Large intestine (tissue), 12 donors: ENCODE measurements at places on chromosomes 7 and 10. TPM values are rescaled to one million over a fixed set of nuclear protein-coding genes. Genes with fewer than 3 reads are reported as not detected.

Gene MYL10
- not detected for polyA plus RNA-seq

Gene CRHR2
- polyA plus RNA-seq = 0.31 TPM

Gene NUTM2B
- 1.3 TPM for polyA plus RNA-seq

GRCh38 chr7:12801107-12801506 lies 113.7 kb downstream of the ARL4A start:
- H3K27me3 ChIP-seq = no peaks in the 10 kb centered on the region
- no peaks in the 10 kb centered on the region for H3K36me3 ChIP-seq
- no peak overlapping the region for H3K4me3 ChIP-seq
- peaks cover 26% of the 10 kb centered on the region for H3K4me1 ChIP-seq
- peak; percentile 92 for DNase-seq

GRCh38 chr10:112614586-112614985 lies 167.6 kb downstream of the VTI1A start:
- peak; percentile 46 for DNase-seq
- peak overlapping the region; percentile 27 for H3K27ac ChIP-seq
- no peaks in the 10 kb centered on the region for H3K4me1 ChIP-seq

Gene MCM7
- polyA plus RNA-seq = 93.8 TPM

Gene SPDYE2
- polyA plus RNA-seq = 3.2 TPM

Gene GIMAP7
- 14.7 TPM for polyA plus RNA-seq

Gene ZNF804B
- polyA plus RNA-seq = 0.04 TPM

DNA sequence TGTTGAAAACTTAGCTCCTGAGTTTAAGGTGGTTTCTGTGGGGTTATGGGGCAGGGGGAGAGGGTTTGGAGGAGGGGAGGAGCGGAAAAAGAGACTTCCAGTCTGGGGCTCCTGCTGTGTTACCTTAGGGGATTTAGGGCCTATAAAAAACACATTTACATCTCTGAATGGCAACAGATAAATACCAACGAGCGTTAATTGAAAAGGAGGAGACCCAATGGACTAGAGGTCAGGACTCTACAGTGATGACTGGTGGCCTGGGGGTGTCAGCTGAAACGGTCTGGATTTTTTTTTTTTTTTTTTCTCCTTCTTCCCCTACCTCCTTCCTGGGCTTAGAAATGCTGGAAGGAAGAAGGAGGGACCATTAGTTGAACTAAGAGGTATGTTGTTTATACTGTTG lies 47.4 kb downstream of the AUTS2 start:
- peaks cover 2% of the 10 kb centered on the region for H3K27me3 ChIP-seq
- no peak overlapping the region for H3K27ac ChIP-seq
- H3K4me3 ChIP-seq = no peak overlapping the region

DNA sequence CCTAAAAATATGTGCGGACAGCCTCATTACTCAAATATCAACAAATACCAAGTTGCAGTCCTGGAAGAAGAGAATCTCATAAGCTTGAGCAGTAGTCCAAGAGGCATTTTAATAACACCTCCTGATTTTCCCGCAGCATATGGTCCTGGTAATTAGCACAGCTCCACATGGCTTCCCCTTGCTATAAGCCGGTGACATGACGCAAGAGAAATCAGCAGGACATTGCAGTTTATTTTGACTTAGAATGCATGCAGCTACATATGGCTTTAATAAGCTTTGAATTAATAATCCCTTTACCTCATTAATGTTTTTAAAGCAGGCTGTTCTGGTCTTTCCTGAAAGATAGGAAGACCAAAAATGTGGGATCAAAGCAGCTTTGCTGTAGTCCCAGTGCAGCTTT lies 137.6 kb downstream of the RAMP3 start:
- no peak for DNase-seq
- no peak overlapping the region for H3K27ac ChIP-seq
- H3K4me1 ChIP-seq = no peaks in the 10 kb centered on the region
- no peak overlapping the region for H3K4me3 ChIP-seq
- no peaks in the 10 kb centered on the region for H3K36me3 ChIP-seq

- H3K36me3 ChIP-seq = no peaks in the 10 kb centered on the region
- H3K4me1 ChIP-seq = no peaks in the 10 kb centered on the region
- H3K27me3 ChIP-seq = no peaks in the 10 kb centered on the region
- no peak overlapping the region for H3K27ac ChIP-seq
- H3K4me3 ChIP-seq = no peak overlapping the region
- DNase-seq = no peak
Observed at GRCh38 chr10:127242914-127243313, 46.5 kb upstream of the INSYN2A start.

Gene NYAP1
- polyA plus RNA-seq = 3.5 TPM

Gene CEP55
- 6.8 TPM for polyA plus RNA-seq

DNA sequence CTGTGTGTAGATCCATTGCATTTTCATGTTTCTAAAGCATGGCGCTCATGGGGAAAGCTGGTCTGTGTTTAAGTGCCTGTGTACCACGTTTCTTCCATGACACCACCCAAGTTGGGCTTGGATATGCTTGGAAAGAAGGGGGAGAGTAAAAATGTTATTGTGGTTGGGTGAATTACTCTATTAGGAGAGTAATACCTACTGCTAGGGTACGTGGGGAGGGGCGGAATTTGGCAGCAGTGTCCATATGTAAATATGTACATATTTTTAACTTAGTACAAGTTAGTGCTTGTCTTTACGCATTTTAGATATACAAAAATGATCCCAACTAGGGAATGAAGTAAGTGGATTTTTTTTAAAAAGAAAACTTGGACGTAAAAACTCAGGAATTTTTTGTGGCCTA lies 42.9 kb upstream of the SAMD8 start:
- H3K27me3 ChIP-seq = no peaks in the 10 kb centered on the region
- H3K4me3 ChIP-seq = no peak overlapping the region

GRCh38 chr10:25675204-25675603 lies 258.8 kb upstream of the MYO3A start:
- no peak overlapping the region for H3K4me3 ChIP-seq
- no peak for DNase-seq
- H3K4me1 ChIP-seq = no peaks in the 10 kb centered on the region
- H3K27me3 ChIP-seq = no peaks in the 10 kb centered on the region
- no peaks in the 10 kb centered on the region for H3K36me3 ChIP-seq

DNA sequence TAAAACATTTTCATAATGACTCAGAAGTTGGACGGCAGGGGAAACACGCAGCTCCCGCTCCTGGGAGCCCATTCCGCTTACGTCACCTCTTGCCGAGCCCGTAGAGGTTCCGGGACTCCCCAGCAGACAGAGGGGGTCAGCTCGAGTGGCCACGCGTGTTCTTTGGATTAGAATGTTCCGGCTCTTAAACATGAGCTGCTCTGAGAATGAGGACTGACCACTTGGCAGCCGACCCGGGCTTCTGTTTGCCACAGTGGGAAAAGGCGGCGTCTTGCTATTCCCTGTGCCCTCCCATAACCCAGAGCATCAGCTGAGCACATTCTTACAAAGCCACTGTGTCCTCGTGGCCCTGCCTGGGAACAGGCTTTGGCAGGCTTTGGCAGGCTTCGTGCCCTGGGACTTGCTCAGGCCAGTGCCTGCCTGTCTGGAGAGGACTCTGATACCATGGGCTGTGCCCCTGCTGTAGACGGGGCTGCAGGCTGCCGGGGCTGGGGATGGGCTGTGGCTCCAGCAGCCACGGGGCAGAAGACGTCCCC lies 40.1 kb downstream of the PFKP start:
- no peak overlapping the region for H3K4me3 ChIP-seq
- no peak overlapping the region for H3K27ac ChIP-seq
- H3K4me1 ChIP-seq = no peaks in the 10 kb centered on the region
- no peak for DNase-seq
- peaks cover 21% of the 10 kb centered on the region for H3K36me3 ChIP-seq
- no peaks in the 10 kb centered on the region for H3K27me3 ChIP-seq

- H3K4me1 ChIP-seq = no peaks in the 10 kb centered on the region
- H3K4me3 ChIP-seq = no peak overlapping the region
- DNase-seq = no peak
Observed at GRCh38 chr10:21617267-21617666, 83.2 kb downstream of the MLLT10 start.

Gene CCDC146
- polyA plus RNA-seq = 13.4 TPM

- no peak overlapping the region for H3K27ac ChIP-seq
- peaks cover 18% of the 10 kb centered on the region for H3K27me3 ChIP-seq
- peaks cover 6% of the 10 kb centered on the region for H3K4me1 ChIP-seq
- H3K36me3 ChIP-seq = peaks cover 4% of the 10 kb centered on the region
- H3K4me3 ChIP-seq = no peak overlapping the region
- no peak for DNase-seq
Observed at GRCh38 chr7:155788616-155789000, 23.7 kb downstream of the SHH start.

Gene NRP1
- polyA plus RNA-seq = 33.4 TPM

GRCh38 chr7:2445898-2446555 lies 30.2 kb downstream of the GRIFIN start:
- no peaks in the 10 kb centered on the region for H3K27me3 ChIP-seq
- no peak for DNase-seq
- no peak overlapping the region for H3K4me3 ChIP-seq
- no peak overlapping the region for H3K27ac ChIP-seq

DNA sequence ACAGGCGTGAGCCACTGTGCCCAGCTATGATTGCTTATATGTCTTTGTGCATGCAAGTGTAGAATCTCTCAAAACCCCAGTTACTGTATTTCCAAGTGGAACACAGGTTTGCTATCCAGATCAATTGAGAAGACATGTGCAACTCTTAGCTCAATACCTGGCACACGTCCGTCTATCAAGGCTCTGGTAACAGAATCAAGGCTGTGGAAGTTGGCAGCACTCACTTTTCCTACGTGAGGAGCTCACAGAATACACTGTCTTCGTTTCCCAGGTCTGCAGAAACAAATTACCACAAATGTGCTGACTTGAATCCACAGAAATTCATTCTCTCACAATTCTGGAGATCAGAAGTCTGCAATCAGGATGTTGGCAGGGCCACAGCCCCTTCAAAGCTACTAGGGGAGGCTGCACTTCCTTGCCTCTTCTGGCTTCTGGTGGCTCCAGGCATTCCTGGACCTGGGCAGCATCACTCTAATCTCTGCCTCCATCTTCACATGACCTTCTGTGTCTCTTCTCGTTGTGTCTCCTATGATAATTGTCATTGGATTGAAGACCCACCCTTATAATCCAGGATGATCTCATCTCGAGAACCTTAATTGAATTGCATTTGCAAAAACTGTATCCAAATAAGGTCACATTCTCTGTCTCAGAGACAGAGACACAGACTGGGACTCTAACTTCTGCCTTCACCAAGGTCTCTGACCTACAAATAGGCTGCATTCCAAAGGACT lies 84.8 kb upstream of the C7orf33 start:
- H3K27me3 ChIP-seq = peaks cover 2% of the 10 kb centered on the region
- H3K27ac ChIP-seq = no peak overlapping the region
- no peaks in the 10 kb centered on the region for H3K36me3 ChIP-seq
- no peak for DNase-seq
- H3K4me1 ChIP-seq = peaks cover 2% of the 10 kb centered on the region
- H3K4me3 ChIP-seq = no peak overlapping the region

Gene PARP12
- 49.0 TPM for polyA plus RNA-seq

Gene ADCYAP1R1
- 4.4 TPM for polyA plus RNA-seq

Gene CPEB3
- polyA plus RNA-seq = 4.6 TPM

DNA sequence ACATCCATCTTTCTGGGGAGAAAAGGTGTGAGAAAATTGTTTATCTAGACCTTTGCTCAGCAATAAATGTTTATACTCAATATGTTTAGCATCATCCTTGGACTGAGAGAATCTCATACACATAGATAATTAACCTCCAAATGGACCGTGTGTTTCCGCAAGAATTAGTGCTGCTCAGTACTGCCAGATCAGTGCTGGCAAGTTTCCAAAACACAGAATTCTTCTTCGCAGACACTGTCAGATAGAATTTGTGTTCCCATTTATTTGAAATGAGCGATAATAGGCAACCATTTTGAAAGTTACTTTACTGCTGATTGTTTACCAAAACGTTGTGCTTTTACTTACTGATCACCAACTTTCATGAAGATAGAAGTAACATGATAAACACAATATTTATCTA lies 33.7 kb downstream of the STAMBPL1 start:
- peaks cover 30% of the 10 kb centered on the region for H3K36me3 ChIP-seq
- no peak overlapping the region for H3K27ac ChIP-seq
- no peaks in the 10 kb centered on the region for H3K27me3 ChIP-seq
- peaks cover 5% of the 10 kb centered on the region for H3K4me1 ChIP-seq

DNA sequence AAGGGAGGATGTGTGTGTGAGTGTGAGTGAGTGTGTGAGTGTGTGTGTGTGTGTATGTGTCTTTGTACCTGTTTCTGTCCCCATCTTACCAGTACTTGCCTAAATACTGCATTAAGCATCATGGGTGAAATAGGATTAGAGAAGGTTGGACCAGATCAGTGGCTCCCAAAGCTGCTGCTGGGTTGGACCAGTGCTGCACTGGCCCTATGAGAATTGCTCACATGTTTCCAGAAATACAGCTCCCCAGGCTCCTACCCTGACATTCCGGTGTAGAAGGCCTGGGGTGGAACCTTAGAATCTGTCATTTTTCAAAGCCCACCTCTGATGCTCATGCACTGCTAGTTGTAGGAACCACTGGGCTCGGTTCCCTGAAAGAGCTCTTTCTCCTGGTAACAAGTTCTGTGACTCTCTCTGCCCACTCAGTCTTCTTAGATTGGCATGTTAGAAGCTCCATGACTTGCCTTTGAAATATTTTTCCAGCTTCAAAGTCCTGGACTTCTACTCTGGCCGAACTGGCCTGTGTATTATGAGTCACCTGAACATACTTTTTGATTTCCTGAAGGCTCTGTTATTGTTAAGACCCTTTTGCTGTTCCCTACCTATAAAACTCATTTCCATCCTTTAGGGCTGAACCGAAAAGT lies 224.7 kb downstream of the CUX1 start:
- no peak for DNase-seq
- H3K36me3 ChIP-seq = peaks cover 14% of the 10 kb centered on the region
- H3K27me3 ChIP-seq = no peaks in the 10 kb centered on the region
- H3K4me3 ChIP-seq = no peak overlapping the region

Gene LHPP
- 40.7 TPM for polyA plus RNA-seq

Gene OR6V1
- not detected for polyA plus RNA-seq

Gene MINDY4
- 12.3 TPM for polyA plus RNA-seq

Gene SPDYE2B
- 1.0 TPM for polyA plus RNA-seq

DNA sequence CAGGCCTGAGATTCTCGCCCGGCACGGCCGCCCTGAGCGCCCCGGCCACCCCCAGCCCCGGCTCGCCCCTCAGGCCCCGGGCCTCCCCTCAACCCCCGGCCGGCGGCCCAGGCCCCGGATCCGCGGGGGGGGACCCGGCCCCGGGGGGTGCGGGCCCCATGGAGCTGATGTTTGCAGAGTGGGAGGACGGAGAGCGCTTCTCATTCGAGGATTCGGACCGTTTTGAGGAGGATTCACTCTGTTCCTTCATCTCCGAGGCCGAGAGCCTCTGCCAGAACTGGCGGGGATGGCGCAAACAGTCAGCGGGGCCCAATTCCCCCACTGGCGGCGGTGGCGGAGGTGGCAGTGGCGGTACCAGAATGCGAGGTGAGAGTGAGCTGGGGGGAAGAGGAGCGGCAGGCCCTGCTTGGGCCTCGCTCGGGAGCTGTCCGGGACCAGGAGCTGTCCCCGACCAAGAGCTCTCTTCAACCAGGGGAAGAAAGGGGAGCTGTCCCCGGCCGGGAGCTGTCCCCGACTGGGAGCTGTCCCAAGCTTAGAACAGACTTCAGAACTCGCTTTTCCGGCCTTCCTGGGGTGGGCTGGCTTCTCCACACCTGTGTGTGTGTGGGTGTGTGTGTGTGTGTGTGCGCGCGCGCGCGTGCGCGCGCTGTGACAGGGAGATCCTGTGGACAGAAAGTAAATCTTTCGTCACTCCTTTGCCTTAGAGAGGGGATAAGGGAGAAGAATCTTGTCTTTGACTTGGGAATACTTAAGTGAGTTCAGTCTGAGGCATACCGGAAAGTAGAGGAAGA lies 510 bp downstream of the ZSWIM8 start:
- H3K36me3 ChIP-seq = peaks cover 29% of the 10 kb centered on the region
- H3K27me3 ChIP-seq = no peaks in the 10 kb centered on the region
- H3K27ac ChIP-seq = peak overlapping the region; percentile 78
- peaks cover 16% of the 10 kb centered on the region for H3K4me1 ChIP-seq
- DNase-seq = peak; percentile 39

Gene THSD7A
- polyA plus RNA-seq = 3.7 TPM

Gene SPDYE6
- polyA plus RNA-seq = 4.3 TPM
